ENCODE measurements at places on chromosomes 6 and 20.

DNA sequence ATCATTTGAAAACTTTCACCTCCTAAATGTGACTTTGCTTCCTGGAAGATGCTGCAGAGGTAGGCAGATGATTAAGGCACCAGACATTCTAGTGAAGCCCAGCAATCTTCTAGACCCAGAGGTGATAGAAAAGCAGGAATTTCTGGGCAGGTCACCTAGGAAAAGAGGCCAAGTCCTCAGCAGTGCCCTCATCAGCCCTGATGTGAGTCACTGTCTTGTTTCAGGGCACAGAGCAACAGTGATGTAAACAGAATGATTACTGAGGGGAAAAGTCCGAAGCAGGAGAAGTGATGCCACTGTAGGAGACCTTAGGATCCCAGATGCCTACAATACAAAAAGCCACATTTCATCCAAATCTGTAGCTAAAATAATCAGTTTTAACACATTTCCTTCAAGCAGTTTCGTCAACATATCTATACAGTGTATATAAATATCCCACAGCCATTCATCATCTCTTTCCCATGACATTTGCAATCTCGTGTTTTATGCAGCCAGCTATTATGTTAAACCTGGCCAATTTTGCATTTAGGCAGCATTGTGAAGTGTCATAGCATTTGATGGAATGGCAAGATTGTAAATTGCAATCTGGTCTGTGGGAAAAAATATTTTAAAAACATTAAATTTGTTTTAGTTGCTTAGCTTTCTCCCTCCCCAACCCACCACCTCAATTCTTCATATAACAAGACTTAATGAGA lies 401.2 kb upstream of the RNF217 start:
- DNase-seq, result no peak

DNA sequence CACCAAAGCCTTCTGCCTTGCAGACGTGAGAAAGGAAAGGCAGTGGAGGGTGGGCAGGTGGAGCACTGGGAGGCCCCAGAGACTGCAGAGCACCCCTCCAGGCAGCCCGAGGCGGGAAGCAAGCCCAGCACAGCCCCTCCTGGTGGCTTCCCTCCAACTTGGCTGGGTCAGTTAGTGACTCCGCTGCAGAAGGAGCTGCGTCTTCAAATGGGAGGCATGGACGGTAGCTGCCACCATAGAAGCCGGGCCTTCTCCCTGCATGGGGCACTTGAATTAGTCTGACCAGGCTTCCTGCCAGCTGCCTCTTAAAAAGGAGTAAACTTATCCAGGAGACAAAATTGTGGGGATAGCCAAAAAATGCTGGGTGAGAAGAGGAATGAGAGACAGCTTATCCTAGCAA lies 88.0 kb upstream of the RPS6KA2 start:
- DNase-seq, result no peak

DNA sequence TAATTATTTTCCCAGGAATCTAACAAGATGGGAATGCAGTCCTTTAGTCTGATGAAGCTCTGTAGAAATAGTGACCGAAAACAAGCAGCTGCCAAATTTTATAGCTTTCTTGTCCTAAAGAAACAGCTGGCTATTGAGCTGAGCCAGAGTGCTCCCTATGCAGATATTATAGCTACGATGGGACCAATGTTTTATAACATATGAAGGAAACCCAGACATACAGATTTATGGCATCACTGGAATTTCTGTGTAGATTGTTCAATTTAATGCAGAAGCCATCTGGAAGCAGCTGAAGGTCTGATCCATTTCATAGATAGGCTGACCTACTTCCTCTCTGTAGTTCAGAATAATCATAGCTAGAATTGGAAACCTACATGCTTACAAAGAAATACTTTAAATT lies 11.8 kb upstream of the SNPH start:
- DNase-seq, result no peak

GRCh38 chr6:103629613-103630012 lies 1230.1 kb downstream of the HACE1 start:
- no peak for DNase-seq

GRCh38 chr6:193773-194310 lies 98.4 kb upstream of the DUSP22 start:
- no peak for DNase-seq

GRCh38 chr20:61052195-61052750 lies 199.8 kb upstream of the CDH4 start:
- no peak for DNase-seq

DNA sequence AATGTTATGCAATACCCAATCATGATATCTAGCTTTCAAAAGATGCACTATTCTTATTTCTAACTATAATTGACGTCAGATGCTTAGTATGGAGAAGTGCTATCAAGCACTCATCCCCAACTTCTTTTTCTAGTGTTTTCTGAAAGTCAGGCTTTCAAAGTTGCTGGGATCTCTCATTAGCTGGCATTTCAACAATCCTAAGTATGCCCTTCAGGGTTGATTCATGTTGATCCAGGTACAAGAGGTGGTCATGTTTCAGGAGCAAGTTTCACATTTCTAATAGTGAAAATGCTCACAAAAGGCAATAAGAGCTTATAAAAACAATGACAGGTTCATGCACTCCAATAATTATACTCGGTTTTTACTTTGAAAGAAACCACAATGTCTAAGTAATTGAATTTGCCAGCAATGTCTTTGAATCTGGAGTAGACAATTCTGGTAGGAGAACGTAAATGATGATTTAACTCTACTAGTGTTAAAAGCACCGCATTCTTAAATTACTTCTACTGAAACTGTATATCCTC lies 193.7 kb upstream of the KHDRBS2 start:
- DNase-seq, result no peak

- DNase-seq, result no peak
Observed at GRCh38 chr6:34047913-34048867, 97.7 kb downstream of the GRM4 start.

DNA sequence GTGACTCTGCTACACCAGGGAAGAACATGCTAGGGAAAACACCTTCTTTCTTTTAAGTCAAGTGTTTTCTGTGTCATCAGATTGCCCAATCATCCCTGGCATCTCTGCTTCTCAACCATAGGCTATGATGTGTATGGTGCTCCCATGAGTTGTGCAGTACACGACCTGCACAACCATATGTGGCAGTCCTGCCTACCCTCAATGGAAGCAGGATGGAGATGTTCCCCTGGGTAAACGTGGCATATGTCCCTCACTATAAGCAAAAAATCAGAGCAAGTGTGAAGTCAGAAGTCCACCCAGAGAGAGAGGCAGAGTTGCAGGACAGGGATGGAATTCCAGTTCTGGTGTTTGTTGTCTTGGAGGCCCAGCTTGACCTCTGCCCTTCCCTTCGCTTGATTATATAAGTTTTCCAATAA lies 10.3 kb upstream of the SNHG17 start:
- DNase-seq, result no peak

GRCh38 chr6:73870907-73871306 lies 174.9 kb downstream of the CD109 start:
- no peak for DNase-seq

GRCh38 chr6:160766989-160767646 lies 65.1 kb downstream of the PLG start:
- DNase-seq, result no peak

DNA sequence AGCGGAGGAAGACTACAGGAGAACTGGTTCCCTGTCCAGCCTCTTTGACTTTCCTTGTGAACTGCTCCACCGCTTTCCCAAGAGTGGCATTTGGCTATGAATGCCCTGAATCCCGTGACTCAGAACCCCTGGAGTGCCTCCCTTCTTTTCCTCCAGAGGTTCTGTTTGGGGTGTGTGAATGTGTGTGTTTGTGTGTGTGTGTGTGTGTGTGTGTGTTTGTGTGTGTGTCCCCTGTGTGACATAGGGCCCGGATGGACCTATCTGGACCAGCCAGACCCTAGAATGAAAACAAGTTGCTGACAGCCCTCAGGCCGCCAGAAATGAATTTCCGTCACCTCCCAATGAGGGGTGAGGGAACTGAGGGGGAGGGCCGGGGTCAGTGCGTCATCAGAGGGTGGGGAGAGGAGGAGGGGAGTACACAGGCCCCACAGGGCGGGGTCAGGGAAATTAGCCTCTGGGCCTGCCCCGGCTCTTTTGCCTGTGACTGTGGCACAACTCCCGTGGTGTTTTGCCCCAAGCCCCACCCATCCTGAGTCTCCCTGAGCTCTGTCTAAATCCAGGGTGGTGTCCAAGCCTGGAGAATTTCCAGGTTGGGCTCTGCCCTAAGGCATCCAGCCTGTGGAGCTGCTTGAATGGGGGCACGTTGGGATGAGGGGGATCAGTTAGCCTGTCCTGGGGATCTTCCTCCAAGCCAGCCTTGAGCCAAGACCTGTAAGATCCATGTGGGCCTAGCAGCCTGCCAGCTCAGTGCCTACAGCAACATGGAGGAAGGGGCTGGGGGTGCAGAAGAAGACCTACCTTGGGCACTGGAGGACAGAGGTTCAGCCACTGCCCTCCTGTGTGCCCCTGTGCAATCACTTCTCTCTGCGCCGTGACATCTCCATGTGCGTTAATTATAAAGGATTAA lies 15.2 kb upstream of the MRPS18A start:
- no peak for DNase-seq

GRCh38 chr6:35552285-35552917 lies 39.7 kb upstream of the TULP1 start:
- DNase-seq, result no peak

DNA sequence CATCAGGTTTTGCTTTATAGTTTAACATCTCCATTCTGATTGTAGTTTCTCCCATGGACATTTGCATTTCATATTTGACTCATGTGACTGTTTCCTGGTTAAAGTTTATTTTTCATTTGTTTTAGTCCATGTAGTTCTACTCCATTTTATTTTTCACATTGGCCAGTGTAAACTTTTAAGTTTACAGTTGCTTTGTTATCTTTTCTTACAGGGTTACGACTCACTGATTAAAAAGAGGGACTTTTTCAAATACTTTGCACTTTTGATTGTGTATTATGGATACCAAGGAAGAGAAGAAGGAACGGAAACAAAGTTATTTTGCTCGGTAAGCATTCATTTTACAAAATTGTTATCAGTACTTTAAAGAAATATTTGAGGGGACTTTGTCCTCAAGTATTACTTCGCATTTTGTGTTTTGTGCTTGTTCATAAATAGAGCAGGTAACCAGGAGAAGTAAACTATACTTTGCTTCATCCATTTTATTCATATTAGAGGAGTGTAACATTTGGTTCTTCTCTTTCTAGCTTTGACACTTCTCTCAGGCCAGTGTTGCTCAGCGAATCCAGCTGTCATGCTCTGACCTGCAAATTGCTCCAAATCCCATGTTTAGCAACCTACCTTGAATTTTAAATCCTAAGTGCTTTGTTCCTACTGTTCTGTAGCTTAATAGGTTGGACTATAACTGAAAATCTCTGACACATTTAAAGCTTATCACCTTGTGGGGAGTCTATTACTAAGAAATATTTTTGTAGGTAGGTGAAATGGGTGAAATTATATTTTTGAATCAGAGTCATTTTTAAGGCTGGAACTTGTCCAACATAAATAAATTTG lies 24.5 kb downstream of the NCOA7 start:
- no peak for DNase-seq

DNA sequence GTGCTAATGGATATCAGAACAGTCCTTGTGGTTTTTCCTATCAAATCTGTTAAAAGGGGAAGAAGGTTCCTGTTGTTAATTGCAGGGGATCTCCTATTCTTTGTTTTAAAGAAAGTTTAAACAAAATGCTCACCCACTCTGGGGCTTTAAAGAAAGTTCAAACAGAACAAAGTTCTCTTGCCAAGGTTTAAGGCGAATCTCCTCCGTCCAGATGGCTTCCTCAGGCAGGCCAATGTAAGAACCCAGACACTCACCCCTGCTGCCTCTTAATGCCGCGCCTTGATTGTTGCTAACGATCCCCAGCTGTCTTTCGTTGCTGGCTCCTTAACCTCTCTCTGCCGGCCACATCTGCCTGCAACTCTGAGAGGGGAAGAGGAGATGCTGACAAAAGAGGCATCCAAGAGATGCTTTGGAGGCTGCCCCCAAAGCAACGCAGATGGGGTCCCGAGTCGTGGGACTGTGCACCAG lies 235.0 kb upstream of the PRDM1 start:
- no peak for DNase-seq

DNA sequence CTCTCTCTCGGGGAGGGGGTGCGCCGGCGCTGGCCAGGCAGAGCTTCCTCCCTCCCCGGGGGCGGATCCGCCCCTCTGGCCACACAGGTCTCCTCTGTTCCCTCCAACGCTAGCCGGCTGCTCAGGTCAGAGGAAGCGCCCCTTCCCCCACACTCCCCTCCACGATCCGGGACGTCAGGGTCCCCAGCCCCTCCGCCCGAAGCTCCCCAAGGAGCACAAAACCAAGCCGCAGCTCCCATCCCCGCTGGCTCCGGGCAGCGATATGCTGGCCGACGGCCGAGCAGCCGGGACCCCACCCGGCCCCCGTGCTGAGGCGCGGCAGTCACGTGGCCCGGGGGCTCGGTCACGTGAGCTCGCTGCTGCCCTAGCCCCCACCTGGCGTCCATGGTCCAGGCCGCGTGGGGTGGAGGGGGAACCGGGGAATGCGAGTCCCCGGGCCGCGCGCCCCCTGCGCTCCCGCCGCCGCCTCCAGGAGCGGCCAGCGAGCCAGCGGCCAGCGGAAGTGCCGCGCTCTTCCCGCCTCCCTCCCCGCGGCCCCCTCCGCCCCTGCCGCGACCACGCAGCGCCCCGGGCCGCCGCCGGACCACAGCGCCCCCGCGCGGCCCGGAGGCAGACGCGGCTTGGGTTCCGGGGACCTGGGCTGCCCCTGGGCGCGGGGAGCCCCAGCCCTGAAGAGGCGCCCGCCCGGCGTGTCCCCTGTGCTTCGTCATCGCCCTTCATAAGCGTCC lies at the start of gene SLC35B2:
TSS of gene SLC35B2 (minus strand) at position 504 of the 728 bp plus-strand sequence. CDS start at position 386, 118 bp downstream.
- no peak for DNase-seq

- no peak for DNase-seq
Observed at GRCh38 chr6:11335826-11336225, 103.4 kb upstream of the NEDD9 start.

GRCh38 chr6:83167726-83168278 lies 25.3 kb downstream of the PGM3 start:
- no peak for DNase-seq

DNA sequence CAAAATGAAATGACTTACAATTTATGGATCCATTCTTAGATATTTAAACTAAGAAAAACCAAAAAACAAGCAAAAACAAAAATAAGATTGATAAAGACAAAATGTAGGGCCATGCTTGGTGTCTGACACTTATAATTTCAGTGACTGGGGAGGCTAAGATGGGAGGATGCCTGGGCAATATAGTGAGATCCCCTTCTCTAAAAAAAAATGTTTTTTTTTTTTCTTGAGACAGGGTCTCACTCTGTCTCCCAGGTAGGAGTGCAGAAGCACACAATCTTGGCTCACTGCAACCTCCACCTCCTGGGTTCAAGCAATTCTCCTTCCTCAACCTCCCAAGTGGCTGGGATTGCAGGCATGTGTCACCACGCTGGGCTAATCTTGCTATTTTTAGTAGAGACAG lies 92.4 kb downstream of the HFE start:
- DNase-seq, result no peak

- DNase-seq, result no peak
Observed at GRCh38 chr20:24836041-24836533, 113.0 kb upstream of the CST7 start.

GRCh38 chr20:13817342-13817741 lies 32.5 kb downstream of the NDUFAF5 start:
- DNase-seq, result no peak

- no peak for DNase-seq
Observed at GRCh38 chr20:16178546-16179135, 394.6 kb downstream of the KIF16B start.

Measured in cortex of kidney (tissue), 1 donor.